Upper lobe of right lung (tissue), 1 donor: ENCODE measurements at places on chromosomes 11 and 22. TPM values are rescaled to one million over a fixed set of nuclear protein-coding genes. Genes with fewer than 3 reads are reported as not detected.

GAB4 gene
- not detected for total RNA-seq

ZNF214 gene
- total RNA-seq: 3.7 TPM

DNA sequence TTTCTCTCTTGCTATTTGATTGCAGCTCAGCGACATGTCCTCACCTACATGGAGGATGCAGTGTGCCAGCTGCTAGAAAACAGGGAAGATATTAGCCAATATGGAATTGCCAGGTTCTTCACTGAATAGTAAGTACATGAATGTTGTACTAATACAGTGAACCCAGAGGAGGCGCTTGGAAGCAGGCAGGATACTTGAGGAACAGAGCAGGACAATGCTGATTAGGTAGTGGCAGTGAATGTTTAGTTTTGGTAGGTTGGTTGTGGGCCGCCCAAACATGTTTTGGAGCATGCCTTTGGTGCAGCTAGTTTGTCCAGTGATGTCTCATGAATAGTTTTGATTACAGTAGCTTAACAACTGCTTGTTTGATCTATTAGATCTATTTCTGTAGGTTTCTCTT, 50.6 kb downstream of the CSTPP1 start:
- no peaks in the 10 kb centered on the region for H3K27me3 ChIP-seq
- no peak overlapping the region for H3K4me3 ChIP-seq

DNA sequence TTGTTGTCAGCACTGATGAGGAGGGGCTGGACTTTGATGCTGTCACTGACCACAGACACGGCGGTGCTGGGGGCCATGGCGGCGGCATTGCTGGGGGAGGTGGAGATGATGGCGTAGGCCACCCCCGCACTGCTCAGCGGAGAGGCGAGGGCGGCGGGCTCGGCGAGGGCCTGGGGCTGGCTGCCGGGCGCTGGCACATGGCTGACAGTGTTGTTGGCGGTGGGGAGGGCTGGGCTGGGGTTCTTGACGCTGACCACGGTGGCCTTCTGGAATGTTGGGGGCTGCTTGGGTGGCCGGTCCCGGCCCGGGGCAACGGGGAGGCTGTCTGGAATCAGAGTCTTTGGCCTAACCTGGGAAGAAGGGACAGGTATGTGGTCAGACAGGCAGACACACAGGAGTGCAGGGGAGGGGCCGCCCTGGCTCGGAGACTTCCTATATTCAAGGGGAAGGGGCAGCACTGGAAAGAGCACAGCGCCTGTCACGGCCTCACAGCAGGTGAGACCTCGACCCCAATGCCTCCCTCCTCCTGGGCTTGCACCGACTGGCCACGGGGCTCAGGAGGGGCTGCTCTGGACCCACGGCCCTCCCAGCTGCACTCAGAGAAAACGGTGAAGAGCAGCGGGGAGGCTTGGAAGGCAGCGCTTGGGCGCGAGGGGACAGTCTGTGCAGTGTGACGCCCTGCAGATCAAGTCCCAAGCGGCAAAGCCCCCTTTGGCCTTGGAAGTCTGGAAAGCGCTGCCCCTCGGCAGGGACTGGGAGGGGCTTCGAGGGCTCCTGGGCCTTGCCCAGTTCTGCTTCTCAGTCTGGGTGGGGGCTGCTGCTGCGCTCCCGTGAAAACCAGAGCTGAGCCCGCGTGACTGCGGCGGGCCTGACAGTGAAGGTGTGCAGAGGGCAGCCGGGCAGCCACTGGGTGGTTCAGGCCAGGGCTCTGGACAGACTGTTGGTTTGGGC, 93.2 kb downstream of the PHF21B start:
- H3K27ac ChIP-seq: no peak overlapping the region
- H3K36me3 ChIP-seq: no peaks in the 10 kb centered on the region
- H3K4me3 ChIP-seq: no peak overlapping the region
- no peaks in the 10 kb centered on the region for H3K4me1 ChIP-seq
- DNase-seq: peak; percentile 54

SMC1B gene
- total RNA-seq: not detected

DNA sequence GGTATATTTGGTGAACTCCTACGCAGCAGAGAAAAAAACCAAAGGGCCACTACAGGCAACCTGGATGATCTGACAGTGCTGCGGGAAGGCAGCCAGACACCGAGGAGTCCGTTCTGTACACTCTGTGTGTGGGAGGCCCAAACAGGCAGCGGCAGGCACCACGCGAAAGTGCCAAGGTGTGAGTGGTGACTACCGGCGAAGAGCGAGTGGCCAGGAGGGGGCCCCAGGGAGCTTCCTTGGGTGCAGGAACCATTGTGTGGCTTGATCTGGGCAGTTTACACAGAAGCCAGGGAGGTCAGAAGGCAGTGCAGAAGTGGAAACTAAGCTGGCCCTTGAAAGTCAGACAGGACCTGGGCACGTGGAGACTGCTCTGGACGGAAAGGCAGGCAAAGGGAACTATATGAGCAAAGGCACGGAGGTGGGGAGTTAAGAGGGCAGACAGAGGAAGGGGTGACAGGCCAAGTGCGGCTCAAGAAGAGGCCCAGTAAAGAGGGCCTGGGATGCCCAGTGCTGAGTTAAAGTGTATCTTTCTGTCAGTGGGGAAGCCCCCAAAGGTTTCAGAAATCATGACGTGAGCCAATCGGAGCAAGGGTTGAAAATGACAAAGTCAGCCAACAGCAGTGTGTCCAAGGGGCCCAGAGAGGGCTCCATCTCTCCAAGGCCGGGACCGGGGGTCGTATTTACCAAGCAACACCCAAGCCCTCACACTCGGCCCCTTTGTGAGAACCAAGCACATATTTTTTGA, 10.6 kb downstream of the TMEM184B start:
- H3K4me3 ChIP-seq: no peak overlapping the region
- peaks cover 7% of the 10 kb centered on the region for H3K36me3 ChIP-seq
- H3K27me3 ChIP-seq: no peaks in the 10 kb centered on the region
- no peak overlapping the region for H3K27ac ChIP-seq

MRGPRE gene
- not detected for total RNA-seq

TRIM49 gene
- not detected for total RNA-seq

DNA sequence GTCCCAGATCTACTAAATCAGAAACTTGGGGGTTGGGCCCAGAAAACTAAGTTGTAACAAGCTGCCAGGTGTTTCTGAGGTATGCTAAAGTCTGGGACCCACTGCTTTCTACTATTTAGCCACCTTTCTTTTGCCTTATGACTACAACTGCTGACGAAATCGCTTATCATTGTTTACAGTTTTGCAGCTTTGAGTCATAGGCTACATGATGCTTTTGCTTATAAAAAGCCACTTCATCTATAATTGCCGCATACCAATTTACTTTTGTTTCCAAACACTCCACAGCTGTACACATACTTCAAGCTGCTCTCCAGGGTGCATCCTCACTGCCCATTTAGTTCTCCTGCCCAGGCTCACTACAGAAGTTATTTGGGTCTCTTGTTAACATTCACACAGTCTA, 144.7 kb downstream of the ENTHD1 start:
- H3K4me3 ChIP-seq: no peak overlapping the region
- H3K27ac ChIP-seq: no peak overlapping the region
- H3K27me3 ChIP-seq: peaks cover 7% of the 10 kb centered on the region

- H3K4me1 ChIP-seq: no peaks in the 10 kb centered on the region
- no peaks in the 10 kb centered on the region for H3K36me3 ChIP-seq
- no peak overlapping the region for H3K27ac ChIP-seq
Measured at GRCh38 chr11:86632499-86633269, 39.7 kb downstream of the ME3 start.

GRCh38 chr11:105274631-105275030, 135.1 kb upstream of the CARD18 start:
- H3K36me3 ChIP-seq: no peaks in the 10 kb centered on the region
- no peaks in the 10 kb centered on the region for H3K4me1 ChIP-seq
- no peak overlapping the region for H3K4me3 ChIP-seq
- no peaks in the 10 kb centered on the region for H3K27me3 ChIP-seq

OR4A16 gene
- not detected for total RNA-seq

DNA sequence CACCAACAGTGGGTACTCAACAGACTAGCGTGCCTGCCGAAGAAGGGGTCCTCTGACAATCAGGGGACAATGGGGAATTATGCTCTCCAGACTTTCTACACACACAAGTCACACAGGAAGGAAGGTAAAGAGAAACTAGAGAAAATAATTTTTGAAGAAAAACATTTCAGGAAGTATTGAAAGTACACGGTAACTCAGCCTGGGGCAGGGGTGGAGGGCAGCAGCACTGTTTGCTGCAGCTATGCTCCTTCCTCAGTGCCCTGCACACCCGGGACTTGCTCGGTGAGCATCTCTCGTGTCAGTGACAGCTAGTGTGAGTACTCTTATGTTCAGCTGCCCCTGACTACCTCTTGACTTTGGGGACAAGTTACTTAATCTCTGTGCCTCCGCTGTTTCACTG, 18.0 kb upstream of the APOA1 start:
- DNase-seq: no peak
- no peak overlapping the region for H3K27ac ChIP-seq
- H3K4me1 ChIP-seq: peaks cover 24% of the 10 kb centered on the region

DEFB131B gene
- not detected for total RNA-seq
